ENCODE measurements at places on chromosomes 5 and 9. TPM values are rescaled to one million over a fixed set of nuclear protein-coding genes. Genes with fewer than 3 reads are reported as not detected.

The COL27A1 gene
- 48.4 TPM for total RNA-seq

The EPB41L4B gene
- total RNA-seq, result 5.8 TPM

The DRD1 gene
- total RNA-seq, result not detected

The OGN gene
- total RNA-seq, result not detected

The VLDLR gene
- 26.2 TPM for total RNA-seq

The HTR4 gene
- total RNA-seq, result not detected

The IL6ST gene
- total RNA-seq, result 216 TPM

The OR1J2 gene
- not detected for total RNA-seq

The GHR gene
- 0.55 TPM for total RNA-seq

The ALDOB gene
- not detected for total RNA-seq

The SIGMAR1 gene
- 56.1 TPM for total RNA-seq

The AIF1L gene
- total RNA-seq, result 450 TPM

The HNRNPAB gene
- 51.1 TPM for total RNA-seq

The FOXD4 gene
- total RNA-seq, result not detected

The ANKRD31 gene
- 0.25 TPM for total RNA-seq

The CLIC3 gene
- total RNA-seq, result 1.9 TPM

The PCDHGB3 gene
- total RNA-seq, result 2.3 TPM

The LCN1 gene
- total RNA-seq, result not detected

The MSX2 gene
- 1.1 TPM for total RNA-seq

The SPINK6 gene
- not detected for total RNA-seq

The F12 gene
- total RNA-seq, result 3.1 TPM

The FBP1 gene
- 2.3 TPM for total RNA-seq

The GABBR2 gene
- total RNA-seq, result 0.17 TPM

The PCAT7 gene
- total RNA-seq, result 1.0 TPM

The HRH2 gene
- 0.10 TPM for total RNA-seq

The HMGCS1 gene
- total RNA-seq, result 136 TPM

The CTNND2 gene
- not detected for total RNA-seq

The ANKRD18B gene
- total RNA-seq, result 13.8 TPM

The CYSRT1 gene
- total RNA-seq, result 0.87 TPM

The GDA gene
- total RNA-seq, result 14.6 TPM

The DPYSL3 gene
- total RNA-seq, result 16.4 TPM

The CCDC171 gene
- 0.87 TPM for total RNA-seq

The NIPAL4 gene
- total RNA-seq, result 1.1 TPM

The IFNA13 gene
- not detected for total RNA-seq

The SV2C gene
- not detected for total RNA-seq

The CDC25C gene
- 0.35 TPM for total RNA-seq

The P4HA2 gene
- total RNA-seq, result 441 TPM

The ERBIN gene
- total RNA-seq, result 108 TPM

The KCNN2 gene
- not detected for total RNA-seq

The NIPSNAP3A gene
- total RNA-seq, result 69.3 TPM

The ELL2 gene
- 38.6 TPM for total RNA-seq

The ZFAND5 gene
- total RNA-seq, result 256 TPM

The WNK2 gene
- 0.17 TPM for total RNA-seq

The ANKRD18A gene
- total RNA-seq, result 3.8 TPM

The CWC27 gene
- 10.2 TPM for total RNA-seq

The TMC1 gene
- 0.15 TPM for total RNA-seq

The OR1N1 gene
- total RNA-seq, result not detected

The NEURL1B gene
- 1.6 TPM for total RNA-seq

The FAM120A gene
- total RNA-seq, result 56.6 TPM

The STPG3 gene
- total RNA-seq, result not detected

The ECPAS gene
- 131 TPM for total RNA-seq

The SNX24 gene
- total RNA-seq, result 60.3 TPM
